ENCODE measurements at places on chromosomes 4 and X.

- no peak for DNase-seq
These were observed 59.3 kb upstream of the PACRGL start for GRCh38 chr4:20640989-20641388.

- DNase-seq: no peak
These were observed 554.9 kb downstream of the KLHL4 start for GRCh38 chrX:88072339-88073030.

DNA sequence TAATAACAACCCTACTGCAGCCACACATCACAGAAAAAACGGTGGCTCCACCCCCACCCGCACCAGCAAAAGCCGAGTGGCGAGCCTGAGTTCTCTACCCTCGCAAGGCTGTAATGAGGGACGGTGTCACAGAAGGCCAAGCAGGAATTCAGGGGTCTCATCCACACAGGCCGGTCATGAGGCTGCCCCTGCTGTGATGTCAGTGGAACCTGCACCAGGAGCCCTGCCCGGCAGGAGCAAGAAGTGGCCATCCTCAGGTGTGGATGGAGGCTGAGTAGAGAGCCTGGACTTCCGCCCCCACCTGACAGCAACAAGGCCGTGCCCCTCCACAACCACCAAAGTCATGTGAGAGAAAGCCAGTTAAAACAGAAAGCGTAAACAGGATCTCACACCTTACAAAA lies 20.6 kb downstream of the LYAR start:
- no peak for DNase-seq

DNA sequence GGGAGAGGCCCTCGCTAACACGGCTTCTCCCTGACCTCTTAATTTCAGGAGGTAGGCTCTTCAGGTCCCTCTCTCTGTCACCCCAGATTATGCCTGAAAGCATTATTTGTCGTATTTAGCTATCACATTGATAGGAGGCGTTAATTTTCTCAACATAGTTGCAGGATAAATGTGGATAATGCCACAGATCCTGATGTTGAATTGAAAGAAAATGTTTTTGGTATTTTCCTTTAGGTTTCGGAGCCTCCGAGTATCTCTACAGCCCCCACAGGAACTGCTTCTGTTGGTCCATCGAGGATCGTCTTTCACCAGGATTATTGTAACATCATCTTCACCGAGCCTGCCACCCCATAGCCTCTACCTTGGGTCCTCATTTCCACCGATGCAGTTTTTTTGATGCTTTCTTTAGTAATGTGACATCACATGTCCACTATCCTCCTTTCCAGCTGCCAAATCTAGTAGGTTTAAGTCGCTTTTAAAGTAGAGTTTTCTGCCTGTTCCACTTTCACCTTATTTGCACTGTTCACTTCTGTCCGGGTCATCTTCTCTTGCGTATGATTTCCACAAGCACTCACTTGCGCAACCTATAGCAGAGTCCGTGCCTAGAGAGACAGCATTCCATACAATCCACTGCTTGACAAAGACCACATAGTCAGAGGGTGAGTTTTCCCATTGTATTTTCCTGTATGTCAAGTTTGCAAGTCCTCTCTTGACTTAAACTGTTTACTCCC lies 665 bp downstream of the TIGD2 start:
- DNase-seq: peak; percentile 93

GRCh38 chr4:89836031-89836745 lies 773 bp downstream of the SNCA start:
- DNase-seq: no peak

GRCh38 chr4:4685810-4686795 lies 144.3 kb upstream of the STX18 start:
- no peak for DNase-seq

GRCh38 chrX:57422289-57422688 lies 135.8 kb downstream of the FAAH2 start:
- DNase-seq: no peak

DNA sequence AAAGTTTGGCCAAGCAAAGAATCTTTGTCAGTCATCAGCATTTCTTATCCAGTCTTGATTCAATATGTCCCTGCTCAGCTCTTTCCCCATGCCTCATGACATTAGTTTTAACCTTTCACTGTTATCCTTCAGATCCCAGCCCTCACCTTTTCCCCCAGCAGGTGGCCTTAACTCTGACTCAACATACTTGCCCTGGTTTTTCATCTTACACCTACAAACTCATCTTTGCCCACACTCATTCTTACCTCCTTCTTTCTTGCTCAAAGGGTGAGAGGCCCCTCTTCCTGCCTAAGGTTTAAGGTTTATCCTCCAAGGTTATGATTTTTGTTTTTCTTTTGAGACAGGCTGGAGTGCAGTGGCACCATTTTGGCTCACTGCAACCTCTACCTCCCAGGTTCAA lies 10.6 kb upstream of the ANXA5 start:
- no peak for DNase-seq

DNA sequence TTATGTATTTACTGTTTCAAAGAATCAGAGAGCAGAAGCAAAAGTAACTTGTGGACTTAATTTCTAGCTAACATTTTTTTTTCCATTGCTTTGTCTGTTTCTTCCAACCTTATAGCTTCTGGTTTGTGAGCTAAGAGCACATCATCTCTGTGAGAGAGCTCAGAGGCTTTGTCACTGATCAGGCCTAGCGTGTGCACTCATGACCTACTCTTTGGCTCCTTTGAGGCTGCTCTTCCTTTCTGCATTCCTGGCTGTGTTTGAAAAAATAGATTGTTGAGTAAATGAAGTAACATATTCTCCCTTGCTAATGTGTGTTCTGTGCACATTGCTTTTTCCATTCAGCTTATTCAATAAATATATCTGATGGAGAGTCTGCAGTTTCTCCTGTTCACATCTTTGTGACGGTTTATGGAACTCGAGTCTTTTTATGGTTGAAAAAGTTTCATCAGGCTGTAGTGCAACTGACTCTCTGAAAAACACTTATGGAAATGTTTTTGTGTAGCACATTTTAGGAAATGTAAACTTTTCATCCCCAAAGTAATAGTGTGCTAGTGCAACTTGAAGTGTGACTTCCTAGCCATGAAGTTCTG lies 133.0 kb downstream of the RAPGEF2 start:
- peak; percentile 12 for DNase-seq

DNA sequence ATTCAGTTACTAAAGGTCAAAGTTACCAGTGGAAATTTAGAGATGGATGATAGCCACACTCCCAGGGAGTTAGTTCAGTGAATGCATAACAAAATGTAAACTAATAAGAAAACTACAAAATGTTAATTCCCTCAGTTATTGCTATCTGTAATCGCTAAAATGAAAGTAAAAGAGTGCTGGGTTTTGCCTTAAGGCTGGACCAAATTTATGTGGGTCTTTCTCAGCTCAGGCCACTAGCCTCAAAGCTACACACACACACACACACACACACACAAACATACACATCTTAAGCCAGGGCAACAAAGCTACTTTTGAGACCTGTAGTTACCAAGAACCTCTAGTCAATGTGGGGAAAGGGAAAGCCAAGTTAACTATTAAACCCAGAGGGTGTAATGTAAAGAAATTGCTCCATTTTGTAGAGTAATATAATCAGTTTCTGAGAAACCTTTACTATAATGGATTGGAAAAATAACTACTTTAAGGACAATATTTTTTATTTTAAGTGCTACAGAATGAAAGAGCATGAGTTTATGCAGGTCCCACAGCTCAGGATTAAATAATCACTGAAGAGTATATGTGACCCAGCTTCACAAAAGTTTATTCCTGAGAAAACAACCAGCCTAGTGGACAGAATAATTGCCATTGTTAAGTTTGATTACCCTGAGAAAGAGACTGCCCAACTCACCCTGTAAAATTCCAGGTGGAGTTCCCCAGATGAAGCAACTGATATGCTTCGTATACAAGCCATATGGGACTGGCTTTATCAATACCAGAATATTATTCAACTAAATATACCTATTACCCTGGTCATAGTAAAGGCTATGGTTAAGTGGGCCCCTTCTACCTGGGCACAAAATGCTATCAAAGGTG lies 8.9 kb upstream of the UGT2A3 start:
- DNase-seq: no peak

- no peak for DNase-seq
These were observed 19.3 kb upstream of the DUSP9 start for GRCh38 chrX:153627675-153628111.

DNA sequence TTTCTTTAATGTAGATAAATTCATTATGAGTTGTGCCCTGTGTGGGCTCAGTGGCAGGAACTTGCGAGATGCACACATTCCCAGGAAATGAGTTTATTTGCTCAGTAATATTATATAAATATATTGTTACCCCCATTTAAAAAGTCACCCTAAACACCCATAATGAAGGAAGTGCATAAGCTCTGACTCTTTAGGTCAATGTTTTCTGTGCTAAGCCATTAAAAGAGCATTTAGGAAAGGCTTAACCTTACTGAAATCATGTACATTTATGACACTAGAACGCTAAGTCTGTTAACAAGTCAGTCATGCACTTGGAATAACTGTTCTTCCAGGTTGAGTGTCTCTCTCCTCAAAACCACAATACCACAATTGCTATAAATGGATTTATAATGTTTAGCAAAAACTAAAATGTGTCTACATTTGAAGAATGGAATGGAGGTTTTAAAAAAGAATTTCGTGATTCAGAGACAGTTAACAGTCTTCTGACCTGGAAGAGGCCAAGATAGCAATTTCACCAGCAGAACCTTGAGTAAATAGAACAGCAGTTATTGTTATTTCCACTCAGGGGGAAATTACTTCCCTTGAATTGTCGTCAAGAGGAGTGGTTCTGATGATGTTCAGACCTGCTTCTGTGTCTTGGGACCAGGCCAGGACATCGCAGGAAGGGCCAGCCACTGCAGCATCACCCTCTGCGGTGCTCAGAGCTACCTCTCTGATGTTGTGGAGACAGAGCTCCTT lies 91.1 kb upstream of the VEGFC start:
- peak; percentile 87 for DNase-seq

GRCh38 chr4:125801373-125801772 lies 486.6 kb downstream of the FAT4 start:
- DNase-seq: no peak

DNA sequence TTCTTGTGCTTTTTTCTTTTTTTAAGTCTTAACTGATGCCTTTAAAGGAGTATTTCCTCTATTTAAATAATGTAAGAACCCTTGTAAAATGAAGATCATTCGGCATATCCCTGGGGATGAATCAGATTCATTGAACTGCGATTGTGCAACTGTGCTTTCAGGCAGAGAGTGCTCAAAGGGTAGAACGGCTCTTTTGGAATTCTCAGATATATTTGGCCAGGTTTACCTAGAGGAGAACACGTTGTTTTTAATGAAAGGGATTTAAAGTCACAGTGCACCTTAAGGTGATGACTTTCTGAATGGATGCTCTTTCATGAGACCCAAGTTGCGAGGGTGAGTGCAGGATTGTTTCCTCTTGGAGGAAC lies 51.6 kb upstream of the ELOVL6 start:
- DNase-seq: peak; percentile 76

- DNase-seq: peak; percentile 90
These were observed 172.7 kb downstream of the NHS start for GRCh38 chrX:17547658-17548057.

DNA sequence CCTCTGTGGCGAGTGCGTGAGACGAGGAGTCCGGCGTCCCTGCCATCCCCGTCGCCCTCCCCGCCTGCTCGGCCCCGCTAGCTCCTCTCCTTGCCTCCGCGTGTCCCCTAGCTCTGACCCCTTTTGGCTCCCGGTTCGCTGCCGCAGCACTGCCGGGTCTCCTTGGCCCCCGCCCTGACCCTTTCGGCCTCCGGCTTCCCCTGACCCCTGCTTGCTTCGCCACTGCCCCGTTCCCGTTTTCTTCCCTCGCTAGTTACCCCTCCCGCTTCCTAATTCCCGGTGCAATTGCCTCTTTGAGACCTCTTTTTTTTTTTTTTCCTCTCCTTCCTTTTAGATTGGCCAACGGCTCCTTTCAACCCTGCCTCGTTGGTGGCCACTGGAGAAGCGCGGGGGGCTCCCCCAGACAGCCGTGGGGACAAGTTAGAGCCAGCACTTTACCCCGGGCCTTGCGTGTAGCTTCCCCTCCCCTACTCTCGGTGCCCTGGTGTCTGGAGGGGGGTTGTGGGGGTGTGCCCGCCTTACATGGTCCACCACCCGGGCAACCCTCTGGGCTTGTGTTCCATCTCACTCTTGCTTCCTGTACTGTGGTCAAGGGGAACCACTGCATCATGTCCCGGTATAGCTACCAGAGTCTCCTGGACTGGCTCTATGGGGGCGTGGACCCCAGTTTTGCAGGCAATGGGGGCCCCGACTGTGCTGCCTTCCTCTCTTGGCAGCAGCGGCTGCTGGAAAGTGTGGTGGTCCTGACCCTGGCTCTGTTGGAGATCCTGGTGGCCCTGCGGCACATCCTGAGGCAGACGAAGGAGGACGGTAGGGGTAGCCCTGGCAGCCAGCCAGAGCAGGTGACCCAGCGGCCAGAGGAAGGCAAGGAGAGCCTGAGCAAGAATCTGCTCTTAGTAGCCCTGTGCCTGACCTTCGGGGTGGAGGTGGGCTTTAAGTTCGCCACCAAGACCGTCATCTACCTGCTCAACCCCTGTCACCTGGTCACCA lies 548 bp downstream of the TMEM164 start:
- peak; percentile 24 for DNase-seq

GRCh38 chrX:130637591-130637990 lies 235.8 kb downstream of the RBMX2 start:
- peak; percentile 52 for DNase-seq

GRCh38 chrX:147675819-147676218 lies 235.9 kb upstream of the FMR1 start:
- DNase-seq: no peak

- DNase-seq: no peak
These were observed 103.8 kb downstream of the GABRB1 start for GRCh38 chr4:47135210-47135609.

DNA sequence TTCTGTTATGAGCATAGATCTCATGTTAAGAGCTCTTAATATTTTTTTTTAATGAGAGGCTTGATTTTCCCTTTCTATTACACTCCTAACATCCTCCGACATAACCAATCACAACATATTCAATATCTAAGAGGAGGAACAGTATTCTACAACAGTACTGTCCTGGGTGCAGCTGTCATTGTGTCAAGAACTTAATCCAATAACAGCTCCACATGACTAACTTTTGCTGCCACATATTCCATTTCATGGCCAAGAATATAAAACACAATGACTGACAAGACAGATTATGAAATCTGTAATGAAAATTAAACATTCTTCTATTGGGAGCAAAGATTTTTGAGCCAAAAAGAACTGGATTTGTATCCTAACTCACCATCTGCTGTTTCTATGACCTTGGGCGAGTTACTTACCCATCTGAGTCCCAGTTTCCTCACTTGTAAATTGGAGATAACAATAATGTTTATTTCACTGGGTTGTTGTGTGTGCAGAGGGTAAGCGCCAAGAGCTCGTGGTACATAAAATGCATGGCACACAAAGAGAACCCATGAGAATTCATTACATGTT lies 405.6 kb downstream of the SPRY1 start:
- DNase-seq: no peak

GRCh38 chr4:38667085-38667893 lies 3.3 kb downstream of the KLF3 start:
- peak; percentile 99 for DNase-seq

GRCh38 chr4:176885224-176885623 lies 92.5 kb upstream of the VEGFC start:
- DNase-seq: peak; percentile 50

DNA sequence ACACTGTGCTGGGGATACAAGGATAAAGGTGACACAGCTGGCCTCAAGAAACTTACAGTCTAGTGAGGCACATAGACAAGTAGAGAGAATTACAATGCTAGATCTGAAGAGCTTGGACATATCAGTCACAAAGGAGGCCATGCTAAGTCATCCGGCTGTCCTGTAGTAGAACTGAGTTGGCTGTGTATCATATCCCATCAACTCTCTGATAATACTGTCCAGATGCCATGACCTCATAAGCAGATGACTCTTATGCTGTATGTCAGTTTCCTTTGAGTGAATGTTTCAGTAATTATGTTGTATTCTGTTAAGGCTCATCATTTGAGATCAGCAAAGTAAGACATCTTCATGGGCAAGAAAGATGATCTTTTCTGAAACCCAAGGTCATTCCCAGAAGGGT lies 442.9 kb downstream of the MID1IP1 start:
- peak; percentile 32 for DNase-seq
